M059J (cell line): ENCODE measurements at places on chromosomes 4 and X.

DNA sequence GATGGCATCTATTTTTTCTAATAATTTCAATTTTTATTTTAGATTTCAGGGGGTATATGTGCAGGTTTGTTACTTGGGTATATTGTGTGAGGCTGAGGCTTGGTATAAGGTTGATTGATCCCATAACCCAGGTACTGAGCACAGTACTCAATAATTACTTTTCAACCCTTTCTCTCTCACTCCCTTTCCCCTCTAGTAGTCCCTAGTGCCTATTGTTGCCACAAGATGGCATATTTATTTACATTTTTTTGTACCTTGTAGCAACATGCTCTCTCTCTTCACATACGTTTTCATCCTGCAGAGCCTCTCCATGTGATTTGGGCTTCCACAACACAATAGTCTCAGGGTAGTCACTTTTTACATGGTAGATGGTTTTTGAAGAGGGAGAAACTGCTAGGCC lies 172.0 kb downstream of the ATOH1 start:
- no peak for DNase-seq

DNA sequence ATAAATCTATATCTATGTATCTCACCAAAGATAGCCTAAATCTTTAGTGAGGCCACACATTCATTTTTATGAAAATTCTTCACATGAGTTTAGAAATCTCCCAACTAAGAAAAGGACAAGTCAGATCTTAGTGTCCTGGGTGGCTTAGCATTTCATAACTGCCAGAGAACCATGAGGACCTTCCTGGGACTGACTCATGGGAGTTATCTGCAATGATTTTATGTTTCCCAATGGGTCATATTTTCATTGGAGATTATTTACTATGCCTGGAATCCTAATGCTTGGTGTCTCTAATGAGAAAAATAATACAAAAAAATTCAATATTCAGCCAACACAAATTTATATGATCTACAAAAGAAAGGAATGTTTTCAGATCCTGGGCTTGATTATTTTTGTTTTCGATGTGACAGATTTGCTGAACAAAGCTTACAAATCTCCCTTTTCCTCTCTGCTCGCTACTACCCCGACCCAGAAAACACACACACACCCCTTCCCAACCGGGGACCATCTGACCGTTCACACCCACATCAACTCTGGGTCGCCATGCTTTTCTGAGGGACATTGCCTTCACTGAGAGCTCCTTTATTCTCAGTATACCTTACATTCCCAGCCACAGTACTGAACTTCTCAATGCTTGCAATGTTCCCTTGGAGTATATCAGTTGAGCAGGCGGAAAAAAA lies 40.1 kb downstream of the SORBS2 start:
- DNase-seq = no peak

GRCh38 chr4:120236873-120237272 lies 170.2 kb upstream of the MAD2L1 start:
- DNase-seq = no peak

- no peak for DNase-seq
Observed at GRCh38 chr4:105148356-105148755, 1.7 kb downstream of the TET2 start.

GRCh38 chrX:39817754-39818470 lies 279.8 kb downstream of the BCOR start:
- peak; percentile 27 for DNase-seq

DNA sequence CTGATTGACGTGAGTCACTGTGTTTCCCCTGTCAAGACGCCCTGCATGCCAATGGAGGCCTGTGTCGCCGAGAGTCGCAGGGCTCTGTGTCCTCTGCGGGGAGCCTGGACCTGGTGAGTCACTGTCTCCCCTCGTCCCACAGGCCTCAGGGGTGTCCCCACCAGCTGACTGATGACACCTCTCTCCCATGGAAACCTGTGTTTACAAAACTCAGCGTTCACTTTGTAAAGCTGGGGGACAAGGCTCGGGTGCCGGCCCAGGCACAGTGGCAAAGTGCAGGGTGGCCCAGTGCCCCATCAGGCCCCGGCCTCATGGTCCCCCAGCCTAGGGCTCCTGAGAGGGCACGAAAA lies 21.2 kb upstream of the HGFAC start:
- peak; percentile 18 for DNase-seq

- DNase-seq = no peak
Observed at GRCh38 chr4:16672421-16672820, 226.0 kb downstream of the LDB2 start.

DNA sequence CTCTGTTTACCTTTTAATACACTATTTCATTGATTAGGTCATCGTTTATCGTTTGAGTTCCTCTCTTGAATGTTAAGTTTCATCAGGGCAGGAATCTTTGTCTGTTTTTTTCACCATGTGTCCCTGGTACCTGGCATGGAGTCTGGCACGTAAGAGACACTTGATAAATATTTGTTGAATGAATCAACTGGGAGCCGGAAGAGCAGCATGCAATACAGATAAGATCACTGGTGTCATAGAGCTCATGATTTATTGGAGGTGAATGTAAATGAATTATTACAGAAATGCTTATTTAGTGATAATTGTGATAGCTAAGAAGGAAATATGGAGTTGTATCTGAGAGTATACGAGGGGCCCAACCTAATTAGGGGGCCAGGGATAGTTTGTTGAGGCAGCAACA lies 62.8 kb downstream of the UCHL1 start:
- peak; percentile 87 for DNase-seq

DNA sequence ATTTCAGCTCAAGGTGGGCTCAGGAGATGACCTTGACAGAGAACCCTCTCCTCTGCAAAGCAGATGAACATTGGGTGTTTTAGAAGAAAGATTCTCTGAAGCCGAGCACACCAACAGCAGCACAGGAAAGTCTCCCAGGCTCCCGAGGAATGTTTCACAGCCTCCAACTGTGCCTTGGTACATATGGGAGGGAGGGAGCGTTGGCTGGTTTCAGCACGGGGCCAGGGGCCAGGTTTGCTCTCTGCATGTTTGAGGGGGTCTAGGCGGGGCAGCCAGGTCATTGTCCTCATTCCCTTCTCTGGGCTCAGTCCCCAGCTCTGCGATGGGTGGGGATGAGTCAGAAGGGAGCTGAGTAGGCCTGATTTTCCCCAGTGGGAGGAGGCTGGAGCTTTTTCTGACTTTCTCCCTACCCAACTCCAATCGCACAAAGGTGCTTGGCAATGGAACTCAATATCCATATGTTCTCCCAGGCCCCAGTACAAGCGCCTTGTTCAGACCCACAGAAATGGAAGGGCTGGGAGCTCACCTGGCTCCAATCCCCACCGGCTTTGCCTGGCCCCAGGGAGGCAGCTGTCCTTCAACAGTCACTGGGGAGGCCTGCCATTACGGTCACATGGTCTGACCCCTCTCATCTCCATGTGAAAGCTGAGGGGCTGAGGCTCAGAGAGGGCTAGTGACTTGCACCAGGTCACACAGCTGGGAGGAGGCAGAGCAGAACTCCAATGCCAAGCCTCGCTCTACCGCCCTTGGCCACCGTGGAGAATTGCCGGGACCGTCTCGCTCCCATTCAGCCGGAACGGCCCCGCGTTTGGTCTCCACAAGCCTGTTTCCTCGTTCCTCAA lies 108.4 kb upstream of the AFAP1 start:
- no peak for DNase-seq

DNA sequence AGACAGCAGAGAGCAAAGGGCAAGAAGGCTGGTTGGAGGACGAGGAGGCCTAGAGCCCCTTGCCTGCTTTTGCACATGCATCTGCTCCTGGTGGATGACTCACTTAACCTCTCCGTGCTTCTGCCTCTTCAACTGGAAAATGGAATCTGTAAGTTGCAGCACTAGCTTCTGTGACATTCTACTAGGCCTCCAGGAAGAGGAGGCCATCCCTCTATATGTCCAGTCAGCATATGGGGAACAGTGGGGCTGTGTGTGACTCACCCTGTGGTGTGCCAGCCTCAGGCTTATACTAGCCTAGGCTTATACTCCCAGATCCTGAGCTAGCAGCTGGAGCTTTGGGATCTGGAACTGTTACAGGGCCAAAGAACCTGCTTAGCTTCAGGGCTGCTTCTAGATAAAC lies 36.0 kb downstream of the RTL9 start:
- peak; percentile 89 for DNase-seq

DNA sequence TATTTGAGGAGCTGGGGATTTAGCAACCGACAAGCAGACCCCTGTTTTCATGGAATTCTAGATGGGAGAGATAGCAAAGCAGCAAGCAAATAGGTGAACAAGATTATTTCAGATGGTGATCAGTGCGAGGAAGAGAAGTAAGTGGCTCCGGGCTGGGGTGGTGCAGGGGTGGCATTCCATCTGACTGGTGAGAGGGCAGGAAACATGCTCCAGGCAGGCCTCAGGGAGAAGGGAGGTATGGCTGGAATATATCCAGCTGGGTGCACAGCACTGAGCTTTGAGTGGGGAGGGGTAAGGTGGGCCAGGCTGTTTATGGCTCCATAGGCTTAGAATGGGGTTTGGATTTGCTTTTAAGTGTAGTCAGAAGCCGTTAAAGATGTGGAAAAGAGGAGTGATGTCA lies 21.2 kb downstream of the PTTG2 start:
- DNase-seq = peak; percentile 37

GRCh38 chr4:156656896-156657295 lies 314.7 kb downstream of the PDGFC start:
- no peak for DNase-seq

GRCh38 chrX:118560489-118560888 lies 64.9 kb downstream of the DOCK11 start:
- no peak for DNase-seq

DNA sequence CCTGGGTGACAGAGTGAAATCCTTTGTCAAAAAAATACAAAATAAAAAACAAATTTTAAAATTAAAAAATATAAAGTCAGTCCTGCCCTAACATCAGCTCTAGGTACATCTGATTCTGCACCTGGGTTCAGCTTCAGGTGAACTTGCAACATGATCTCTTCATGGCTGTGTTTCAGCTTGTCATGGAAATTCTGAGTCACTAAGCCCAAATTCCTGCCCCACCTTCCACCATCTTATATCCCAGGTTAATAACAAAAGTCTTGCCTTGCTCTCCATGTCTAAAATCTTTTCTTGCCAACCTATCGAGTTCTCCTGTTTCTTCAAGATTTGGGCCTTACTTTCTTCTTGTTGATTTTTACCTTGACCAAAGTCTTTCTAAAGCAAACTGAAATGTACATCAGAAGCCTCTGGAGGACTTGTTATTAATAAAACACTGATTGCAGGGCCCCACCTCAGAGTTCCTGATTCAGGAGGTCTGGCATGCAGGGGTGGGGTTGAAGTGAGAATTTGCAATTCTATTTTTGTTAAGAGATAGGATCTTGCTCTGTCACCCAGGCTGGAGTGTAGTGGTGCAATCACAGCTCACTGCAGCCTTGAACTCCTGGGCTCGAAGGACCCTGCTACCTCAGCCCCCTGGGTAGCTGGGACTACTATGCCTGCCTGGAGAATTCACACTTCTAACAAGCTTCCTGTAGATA lies 125.8 kb upstream of the VCX3A start:
- DNase-seq = no peak

DNA sequence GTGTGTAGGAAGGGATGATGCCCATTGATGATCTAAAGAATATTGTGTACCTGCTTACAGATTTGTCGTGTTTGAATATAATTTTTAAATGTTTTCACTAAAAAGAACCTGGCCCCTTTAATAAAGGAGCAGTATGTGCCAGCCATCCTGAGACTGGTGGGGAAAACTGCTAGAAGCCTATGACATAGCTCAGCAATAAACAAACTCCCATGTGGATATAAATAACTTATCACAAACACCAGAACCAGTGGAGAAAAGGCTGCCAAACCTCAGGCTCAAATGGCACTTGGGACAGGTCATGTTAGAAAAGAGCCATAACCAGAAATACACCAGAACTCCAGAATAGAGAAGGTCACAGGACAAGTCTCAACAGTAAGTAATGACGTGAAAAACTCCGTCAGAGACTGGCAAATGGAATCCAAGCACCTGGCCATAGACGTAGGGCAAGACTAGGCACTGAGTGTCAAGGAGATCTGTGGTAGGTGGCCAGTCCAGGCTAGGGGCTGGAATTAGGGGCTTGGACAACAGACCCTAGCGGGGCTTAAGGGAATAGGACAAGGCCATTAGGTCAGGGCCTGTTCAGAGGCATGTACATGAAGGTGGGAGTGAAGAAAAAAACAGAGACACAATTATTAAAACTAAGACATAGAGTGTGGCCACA lies 11.7 kb upstream of the QRFPR start:
- no peak for DNase-seq

GRCh38 chr4:87093443-87094123 lies 126.8 kb downstream of the KLHL8 start:
- DNase-seq = peak; percentile 50

DNA sequence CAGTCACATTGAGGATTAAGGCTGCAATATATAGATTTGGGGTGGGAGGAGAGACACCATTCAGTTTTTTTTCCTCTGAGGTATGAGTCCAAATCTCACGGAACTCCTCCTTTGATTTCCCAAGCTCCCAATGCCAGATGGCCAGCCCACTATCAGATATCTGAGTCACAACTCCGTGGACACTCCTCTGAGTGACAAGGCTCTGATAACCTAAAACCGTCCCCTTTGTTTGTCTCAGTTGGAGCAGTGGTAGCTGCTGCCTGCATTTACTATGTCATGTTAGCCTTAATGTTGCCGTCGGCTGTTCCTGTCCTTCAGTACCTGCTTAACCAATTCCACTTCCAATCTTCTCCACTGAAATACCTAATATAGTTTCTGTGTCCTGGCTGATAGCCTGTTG lies 107.3 kb downstream of the DTHD1 start:
- DNase-seq = no peak

- peak; percentile 38 for DNase-seq
Observed at GRCh38 chrX:71160475-71160874, 15.8 kb downstream of the NLGN3 start.
